ENCODE measurements at places on chromosomes 7 and 10.

GRCh38 chr7:128941323-128941890 is 3.7 kb downstream of the IRF5 start:
- DNase-seq = no peak

DNA sequence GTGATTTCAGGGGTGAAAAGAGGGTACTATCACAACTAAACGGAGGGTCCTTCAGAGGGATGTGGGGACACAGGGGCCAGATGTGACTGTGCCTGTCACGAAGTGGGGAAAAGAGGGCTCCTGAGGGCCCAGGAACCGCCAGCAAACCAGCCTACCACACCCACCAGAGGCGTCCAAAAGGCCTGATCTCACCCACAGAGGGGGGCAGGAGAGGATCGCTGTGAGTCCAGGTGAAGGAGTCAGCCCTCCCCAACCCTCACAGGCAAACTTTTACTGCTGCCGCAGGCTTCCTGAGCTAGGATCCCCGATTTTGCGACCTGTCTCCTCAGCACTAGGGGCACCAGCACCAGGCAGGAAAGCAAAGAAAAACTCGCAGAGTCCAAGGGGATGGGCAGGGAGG is 64.7 kb downstream of the HIPK2 start:
- DNase-seq = no peak

- no peak for DNase-seq
Observed at GRCh38 chr7:55438757-55439525, 73.8 kb downstream of the LANCL2 start.

GRCh38 chr7:11655642-11656041 is 176.4 kb downstream of the THSD7A start:
- DNase-seq = no peak

GRCh38 chr7:4641091-4641666 is 40.9 kb upstream of the FOXK1 start:
- DNase-seq = peak; percentile 55

GRCh38 chr7:110676785-110677184 is 414.1 kb upstream of the LRRN3 start:
- DNase-seq = no peak

Data from NCI-H446 treated with DMSO at 0.1 percent for 48 hours (cell line).